ENCODE measurements at places on chromosomes 6 and 20.

DNA sequence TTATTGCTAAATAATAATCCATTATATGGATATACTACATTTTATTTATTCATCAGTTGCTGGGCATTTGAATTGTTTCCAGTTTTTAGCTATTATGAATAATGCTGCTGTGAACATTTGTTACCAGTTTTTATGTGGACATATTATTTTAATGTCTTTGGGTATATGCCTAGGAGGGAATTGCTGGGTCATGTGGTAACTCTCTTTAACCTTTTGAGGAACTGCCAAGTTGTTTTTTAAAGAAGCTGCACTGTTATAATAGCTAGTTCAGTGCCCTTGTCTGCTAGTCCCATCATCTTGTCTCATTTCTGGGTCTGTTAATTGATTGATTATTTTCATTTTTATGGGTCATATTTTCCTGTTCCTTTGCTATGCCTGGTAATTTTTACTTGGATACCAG is 56.3 kb downstream of the FOXO3 start:
- no peak for DNase-seq

DNA sequence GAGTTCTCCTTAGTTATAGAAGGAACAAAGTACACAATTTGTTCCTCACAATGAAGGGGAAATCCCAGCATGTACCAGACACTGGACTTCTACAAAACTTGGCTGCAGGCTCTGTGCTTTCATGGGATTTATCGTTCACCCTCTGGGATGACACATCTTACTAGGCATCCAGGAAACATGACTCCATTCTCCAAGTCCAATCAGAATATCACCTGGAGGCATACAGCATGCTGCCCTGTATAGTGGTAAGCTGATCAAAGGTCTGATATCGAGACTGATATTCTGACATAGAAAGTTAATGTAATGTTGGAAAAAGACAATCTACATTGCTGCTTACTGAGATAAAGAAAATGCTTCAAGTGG is 6.7 kb downstream of the RWDD2A start:
- DNase-seq = no peak

- no peak for DNase-seq
These were observed 30.4 kb upstream of the PREX1 start for GRCh38 chr20:48858075-48858790.

- no peak for DNase-seq
These were observed 62.7 kb upstream of the SULF2 start for GRCh38 chr20:47847884-47848485.

DNA sequence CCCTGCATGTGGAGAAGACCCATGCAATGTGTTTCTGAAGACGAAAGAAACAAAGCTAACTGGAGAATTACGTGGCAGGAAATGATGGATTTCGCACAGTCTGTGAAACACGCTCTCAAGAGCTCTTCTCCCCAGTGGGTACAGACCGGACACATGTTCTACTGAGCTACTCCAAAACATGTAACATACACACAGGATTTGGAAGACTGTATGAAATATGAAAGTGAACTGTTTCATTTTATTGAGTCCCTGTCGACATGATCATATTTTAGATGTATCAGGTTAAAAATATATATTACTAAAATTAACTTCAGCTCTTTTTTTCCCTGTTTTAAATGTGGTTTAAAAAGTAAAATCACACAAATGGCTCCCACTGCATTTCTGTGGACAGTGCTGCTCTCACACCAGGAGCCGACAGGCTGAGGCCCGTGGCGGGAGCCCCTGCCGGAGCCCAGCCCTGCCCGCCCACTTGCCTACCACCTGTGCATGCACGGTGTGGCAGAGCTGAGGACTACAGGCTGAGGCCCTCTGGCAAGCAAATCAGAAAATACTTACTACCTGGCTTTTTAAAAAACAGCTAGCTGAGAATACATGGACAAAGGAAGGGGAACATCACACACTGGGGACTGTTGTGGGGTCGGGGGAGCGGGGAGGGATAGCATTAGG is 58.9 kb upstream of the NXT1 start:
- no peak for DNase-seq

DNA sequence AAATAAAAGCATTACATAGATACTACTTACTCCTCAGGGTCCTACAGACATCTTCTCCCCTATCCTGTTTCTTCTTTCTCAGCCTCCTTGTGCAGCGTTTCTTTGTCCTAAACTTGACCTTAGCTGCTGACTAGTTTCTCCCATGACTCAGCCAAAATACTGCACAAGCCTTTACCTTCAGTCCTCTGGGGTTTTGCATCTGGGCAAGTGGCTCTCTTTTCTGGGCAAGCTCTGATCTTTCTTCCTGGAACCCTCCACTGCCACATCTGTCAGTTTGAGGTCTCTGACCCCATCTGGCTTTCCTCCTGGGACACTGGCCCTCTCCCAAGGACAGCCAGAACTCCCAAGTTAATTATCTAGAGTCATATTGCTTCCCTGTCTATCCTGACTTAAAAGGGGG is 838.4 kb downstream of the DHX35 start:
- no peak for DNase-seq

GRCh38 chr20:62554898-62555641 is 79.3 kb upstream of the GATA5 start:
- DNase-seq = no peak

GRCh38 chr6:140957386-140957785 is 1175.3 kb upstream of the GJE1 start:
- DNase-seq = no peak

GRCh38 chr6:124798942-124799496 is 163.2 kb upstream of the RNF217 start:
- no peak for DNase-seq

GRCh38 chr6:95978230-95978629 is 37.5 kb upstream of the FUT9 start:
- no peak for DNase-seq

DNA sequence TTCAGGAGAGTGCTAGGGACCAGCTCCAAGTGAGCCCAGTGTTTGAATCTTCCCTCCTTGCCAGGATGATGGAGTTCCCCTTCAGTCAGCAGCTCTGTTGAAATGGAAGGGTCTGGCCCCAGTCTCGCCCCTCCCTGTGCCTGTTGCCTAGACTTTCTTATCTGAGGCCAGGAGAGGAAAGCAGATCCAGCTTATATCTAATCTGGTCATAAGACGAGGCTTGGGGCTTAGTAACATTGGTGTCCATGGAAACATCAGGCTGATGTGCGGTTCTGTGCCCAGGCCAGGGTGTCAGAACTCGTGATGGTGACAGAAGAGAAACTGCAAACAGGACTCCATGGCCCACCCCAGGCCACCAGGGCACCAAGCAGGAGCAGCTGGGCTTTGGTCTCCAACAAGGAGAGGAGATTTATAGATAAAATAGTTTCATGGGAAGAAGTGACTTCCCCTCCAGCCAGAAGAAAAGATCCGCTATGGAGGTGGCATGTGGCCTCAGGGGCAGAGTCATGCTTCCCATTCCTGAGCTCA is 9.8 kb downstream of the MAS1L start:
- DNase-seq = no peak

- DNase-seq = no peak
These were observed 13.3 kb upstream of the RIPOR2 start for GRCh38 chr6:24949020-24949569.

GRCh38 chr20:62768551-62769287 is 27.6 kb upstream of the MRGBP start:
- DNase-seq = no peak

- DNase-seq = no peak
These were observed 32.2 kb downstream of the TSHZ2 start for GRCh38 chr20:53004267-53004813.

DNA sequence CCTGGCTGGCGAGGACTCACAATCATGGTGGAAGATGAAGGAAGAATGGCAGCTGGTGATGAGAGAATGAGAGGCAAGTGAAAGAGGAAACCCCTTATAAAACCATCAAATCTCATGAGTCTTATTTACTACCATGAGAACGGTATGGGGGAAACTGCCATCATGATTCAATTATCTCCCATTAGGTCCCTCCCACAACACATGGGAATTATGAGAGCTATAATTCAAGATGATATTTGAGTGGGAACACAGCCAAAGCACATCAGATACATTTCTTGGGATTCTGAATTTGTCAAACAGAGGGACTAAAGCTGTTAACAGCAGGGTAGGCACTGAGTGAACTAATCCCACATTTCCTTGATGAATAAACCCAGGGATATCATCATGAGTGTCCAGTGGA is 116.2 kb upstream of the PLCB4 start:
- DNase-seq = no peak

DNA sequence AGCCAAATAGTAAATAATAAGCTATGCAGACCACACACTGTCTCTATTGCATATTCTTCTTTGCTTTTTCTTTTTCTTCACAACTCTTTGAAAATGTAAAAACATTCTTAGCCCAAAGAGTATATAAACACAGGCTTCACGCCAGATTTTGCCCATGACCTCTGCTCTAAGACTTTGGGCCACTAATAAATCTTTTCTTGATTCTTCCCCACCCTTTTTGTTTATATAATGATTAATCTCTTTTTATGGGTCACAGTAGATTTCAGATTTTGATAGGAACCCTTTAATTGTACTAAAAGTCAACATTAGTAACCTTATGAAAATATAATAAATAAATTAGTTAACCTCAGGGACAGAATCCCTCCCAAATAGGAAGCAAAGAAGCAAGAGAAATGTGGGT is 15.8 kb upstream of the ENPP5 start:
- no peak for DNase-seq

DNA sequence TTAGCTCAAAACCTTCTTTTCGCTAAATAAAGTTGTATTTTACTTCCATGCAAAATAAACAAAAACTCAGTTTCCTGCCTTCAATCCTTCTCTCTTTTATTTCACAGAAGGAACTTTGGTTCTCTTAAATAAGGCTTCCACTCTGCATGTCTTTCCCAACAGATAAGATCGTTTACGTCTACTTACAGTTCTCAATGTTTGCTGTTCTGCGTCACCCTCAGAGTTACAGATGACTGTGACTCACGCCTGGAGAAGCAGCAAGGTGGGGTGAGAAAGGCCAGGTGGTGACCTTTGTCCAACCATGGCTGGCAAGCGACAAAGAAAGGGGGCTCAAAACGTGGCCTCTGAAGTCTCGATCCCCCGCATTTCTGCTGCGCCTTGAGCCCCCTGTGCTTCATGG is 51.4 kb upstream of the RPS6KA2 start:
- no peak for DNase-seq

- DNase-seq = no peak
These were observed 126.1 kb downstream of the TBX18 start for GRCh38 chr6:84638286-84638685.

GRCh38 chr6:122365775-122366403 is 33.6 kb upstream of the HSF2 start:
- no peak for DNase-seq

DNA sequence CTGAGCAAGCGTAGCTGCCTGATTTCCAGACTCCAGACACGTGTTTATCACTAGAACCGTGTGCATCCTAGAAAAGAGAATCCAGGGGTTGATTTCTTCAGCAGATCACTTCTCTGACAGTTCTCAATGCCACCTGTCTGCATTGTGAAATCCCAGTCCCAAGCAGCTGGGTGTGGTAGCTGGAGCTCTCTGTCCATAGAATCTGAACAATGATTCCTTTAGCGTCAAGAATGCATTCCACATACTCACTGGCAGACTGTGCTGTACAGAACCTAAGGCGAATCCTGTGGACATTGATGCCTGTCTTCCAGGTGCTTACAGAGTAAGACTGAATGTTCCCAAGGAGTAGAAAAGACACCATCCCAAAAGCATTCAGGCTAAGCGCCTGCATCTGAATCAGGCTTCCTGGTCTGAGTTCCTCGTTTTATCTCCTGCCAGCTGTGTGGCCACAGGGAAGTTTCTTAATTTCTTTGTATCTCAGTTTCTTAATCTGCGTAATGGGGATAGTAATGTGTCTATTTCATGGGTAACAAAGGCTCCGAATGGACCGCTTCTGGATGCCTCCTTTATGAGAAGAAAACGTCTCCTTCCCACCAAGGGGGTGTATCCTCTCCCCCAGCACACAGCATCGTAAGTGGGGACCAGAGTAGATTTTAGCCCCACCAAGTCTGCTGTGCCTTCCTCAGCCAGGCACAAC is 10.4 kb upstream of the TRAF3IP2 start:
- no peak for DNase-seq

- DNase-seq = no peak
These were observed 112.1 kb downstream of the WDR27 start for GRCh38 chr6:169589699-169590257.

DNA sequence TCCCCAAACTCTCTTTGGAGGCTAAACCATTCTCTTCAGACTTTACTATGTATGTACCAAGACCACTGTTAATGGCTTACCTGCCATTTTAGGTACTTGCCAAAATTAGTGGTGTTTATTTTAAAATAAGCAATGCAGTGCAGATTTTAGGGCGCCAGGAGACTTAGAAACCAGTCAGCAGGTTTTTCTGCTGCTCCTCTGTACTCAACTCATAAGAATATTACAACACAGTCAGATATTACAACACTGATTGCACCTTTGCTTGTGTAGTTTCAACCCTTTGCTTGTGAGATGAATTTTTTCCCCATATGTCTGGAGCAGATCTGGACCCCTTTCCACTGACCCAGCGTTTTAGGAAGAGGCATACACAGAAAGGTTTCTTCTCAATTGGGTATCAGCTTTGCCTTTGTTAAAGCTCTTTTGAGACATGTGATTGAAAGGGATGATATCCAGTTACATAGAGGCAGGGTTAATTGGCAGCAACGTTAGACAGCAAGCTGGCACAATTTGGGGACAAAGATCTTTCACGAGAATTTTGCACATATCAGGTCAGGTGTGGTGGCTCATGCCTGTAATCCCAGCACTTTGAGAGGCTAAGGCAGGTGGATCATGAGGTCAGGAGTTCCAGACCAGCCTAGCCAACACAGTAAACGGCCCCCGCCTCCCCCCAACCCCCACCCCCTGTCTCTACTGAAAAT is 6.2 kb downstream of the TTPAL start:
- DNase-seq = no peak

GRCh38 chr6:130128326-130128725 is 94.4 kb downstream of the SAMD3 start:
- no peak for DNase-seq

GRCh38 chr20:8074931-8075330 is 55.4 kb upstream of the TMX4 start:
- no peak for DNase-seq

DNA sequence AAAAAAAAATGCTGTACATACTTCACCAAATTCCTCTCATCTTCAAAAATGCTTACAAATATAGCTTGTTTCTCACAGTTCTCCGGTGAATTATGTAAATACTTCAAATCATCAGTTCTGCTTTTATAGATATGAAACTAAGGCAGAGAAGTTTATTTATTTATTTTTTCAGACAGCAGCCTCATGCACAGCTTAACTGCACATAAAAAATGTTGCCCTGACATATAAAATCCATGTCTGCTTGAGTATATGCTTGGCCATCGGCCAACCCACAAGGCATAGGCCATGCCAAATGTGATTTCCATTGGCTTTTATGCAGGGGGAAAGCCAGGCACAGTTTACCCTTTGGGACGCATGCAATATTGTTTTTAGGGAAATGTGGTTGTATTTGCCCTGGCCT is 57.3 kb upstream of the PHACTR2 start:
- no peak for DNase-seq

Measured in activated CD4-positive, CD25-positive, alpha-beta regulatory T cell treated with anti-CD3 and anti-CD28 coated beads, Interleukin-2, amount 50 U/mL, for 16 hours (primary cell).